ENCODE measurements at places on chromosomes 5 and 9.
A peak's percentile ranks its signal among the peaks of the same experiment; 100 is the strongest.

DNA sequence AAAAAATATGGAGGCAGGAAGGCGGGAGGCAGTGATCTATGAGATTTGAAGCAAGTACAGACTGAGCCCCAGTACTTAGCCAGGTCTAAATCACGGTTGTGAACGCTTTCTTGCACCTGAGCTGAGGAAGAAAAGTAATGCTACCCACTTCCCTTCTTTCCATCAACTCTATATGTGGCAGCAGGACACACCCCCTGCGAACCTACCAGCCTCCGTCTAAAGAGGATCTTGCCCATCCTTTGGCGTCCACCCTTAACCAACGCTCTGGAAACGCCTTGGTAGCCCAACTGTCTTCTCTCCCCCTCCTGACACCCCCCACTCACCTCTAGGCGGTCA is 545 bp downstream of the HMGCS1 start:
- no peak for DNase-seq

DNA sequence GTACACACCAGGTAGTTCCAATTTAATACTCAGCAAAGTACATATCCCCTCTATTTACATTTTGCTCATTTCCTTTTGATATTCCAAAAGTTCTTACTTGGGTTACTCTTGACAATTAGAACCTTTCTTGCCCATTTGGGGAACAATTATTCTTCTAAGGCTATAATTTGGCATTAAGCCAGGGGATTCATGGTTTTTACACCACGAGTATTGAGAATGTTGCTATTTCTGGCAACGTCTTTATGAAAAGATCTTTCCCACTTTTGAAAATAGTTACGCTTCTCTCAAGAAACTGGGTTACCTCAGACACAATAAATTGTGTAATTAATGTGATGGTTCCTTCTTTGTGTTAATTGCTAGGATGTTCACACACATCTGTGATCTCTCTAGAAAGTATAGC is 11.5 kb upstream of the CAAP1 start:
- DNase-seq = no peak

GRCh38 chr5:65791712-65792673 is 70.0 kb downstream of the NLN start:
- peak; percentile 30 for DNase-seq

DNA sequence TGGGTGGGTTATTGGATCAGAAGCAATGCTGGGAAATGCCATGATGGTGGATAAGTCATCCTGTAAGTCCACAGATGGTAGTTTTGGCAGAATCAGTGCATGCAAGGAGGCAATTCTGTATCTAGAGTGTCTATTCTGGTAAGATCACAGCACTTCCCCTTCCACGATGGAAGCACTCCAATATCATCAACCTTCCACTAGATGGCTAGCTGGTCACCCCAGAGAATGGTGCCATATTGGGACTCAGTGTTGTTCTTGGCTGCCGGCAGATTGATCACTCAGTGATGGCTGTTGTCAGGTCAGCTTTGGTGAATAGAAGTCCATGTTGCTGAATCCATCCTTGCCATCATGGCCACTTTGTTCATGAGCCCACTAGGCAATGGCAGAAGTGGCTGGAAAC is 553.5 kb downstream of the CSNK1G3 start:
- no peak for DNase-seq

GRCh38 chr9:137688261-137688660 is 69.5 kb downstream of the EHMT1 start:
- no peak for DNase-seq

DNA sequence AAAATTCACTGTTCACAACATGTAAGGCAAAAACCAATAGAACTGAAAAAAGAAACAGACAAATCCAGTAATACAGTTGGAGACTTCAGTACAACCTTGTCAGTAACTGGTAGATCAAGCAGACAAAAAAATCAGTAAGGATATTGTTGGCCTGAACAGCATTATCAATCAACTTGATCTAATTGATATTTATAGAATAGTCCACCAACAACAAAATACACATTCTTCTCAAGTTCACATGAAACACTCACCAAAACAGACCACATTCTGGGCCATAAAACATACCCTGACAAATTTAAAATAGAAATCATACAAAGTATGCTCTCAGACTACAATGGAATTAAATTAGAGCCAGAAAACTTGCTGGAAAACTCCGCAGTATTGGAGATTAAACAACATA is 56.8 kb downstream of the DTWD2 start:
- no peak for DNase-seq

GRCh38 chr5:1651971-1652872 is 128.5 kb upstream of the LPCAT1 start:
- no peak for DNase-seq

DNA sequence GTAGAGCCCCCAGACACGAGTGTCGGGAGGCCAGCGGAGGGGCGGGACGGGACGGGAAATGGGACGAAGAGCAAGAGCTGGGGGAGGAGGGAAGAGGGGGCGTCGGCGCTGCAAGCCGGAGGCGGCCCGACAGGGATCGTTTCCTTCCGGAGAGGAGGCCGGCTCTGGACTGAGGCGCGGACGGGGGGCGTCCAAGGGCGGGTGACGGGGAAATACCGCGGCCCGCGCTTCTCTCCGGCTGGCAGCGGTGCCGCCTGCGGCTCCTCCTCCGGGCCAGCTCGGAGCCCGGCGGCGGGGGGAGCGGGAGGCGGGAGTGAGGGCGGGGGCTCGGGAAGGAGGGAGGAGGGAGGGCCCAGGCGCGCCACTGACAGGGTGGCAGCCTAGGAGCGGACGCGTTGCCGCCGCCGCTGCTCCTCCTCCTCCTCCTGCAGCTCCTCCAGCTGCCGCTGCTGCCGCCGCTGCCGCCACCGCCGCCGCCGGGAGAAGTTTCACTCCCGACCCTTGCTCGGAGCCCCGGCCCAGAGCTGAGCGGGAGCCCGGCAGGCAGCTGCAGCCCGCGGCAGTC is at the start of gene CHSY3:
CHSY3 (plus strand) TSS at position 364 of the 565 bp plus-strand sequence.
- peak; percentile 67 for DNase-seq

DNA sequence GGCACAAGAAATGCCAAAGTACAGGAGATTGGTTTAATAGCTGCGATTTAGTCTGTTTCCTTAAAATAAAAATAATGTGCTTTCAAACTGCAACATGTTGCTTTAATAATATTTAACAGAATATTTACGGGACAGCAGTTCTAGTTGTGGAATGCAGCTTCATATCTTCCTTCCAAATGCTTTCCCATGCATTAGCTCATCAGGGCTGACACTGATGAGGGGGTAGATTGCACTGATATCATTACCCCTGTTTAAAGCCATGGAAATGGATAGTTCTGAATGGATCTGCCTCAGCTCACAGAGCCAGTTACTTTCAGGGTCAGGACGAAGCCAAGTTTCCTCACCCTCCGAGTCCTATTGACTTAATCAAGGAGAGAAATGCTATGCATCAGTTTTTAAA is 93.2 kb upstream of the OSMR start:
- DNase-seq = no peak

- no peak for DNase-seq
Measured at GRCh38 chr9:3059781-3060468, 216.0 kb upstream of the PUM3 start.

- no peak for DNase-seq
Measured at GRCh38 chr5:106241409-106241808, 1429.3 kb downstream of the EFNA5 start.

DNA sequence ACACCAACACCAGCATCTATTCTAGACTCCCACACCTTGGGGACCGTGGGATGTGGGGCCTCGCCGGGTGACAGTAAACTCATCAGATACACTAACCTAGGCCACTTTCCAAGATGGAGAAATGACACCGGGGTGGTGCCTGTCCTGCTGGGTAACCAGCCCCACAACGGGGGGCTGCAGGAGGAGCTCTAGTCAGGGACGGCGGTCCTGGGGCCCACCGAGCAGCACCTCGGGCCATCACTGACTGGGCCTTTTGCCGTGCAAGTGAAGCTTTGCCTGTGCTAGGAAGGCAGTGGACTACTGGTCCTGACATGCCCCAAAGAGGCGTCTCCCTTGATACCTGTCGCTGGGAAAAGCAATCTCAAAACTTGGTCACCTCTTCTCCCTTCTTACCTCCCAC is 260.3 kb upstream of the IRX1 start:
- DNase-seq = no peak

DNA sequence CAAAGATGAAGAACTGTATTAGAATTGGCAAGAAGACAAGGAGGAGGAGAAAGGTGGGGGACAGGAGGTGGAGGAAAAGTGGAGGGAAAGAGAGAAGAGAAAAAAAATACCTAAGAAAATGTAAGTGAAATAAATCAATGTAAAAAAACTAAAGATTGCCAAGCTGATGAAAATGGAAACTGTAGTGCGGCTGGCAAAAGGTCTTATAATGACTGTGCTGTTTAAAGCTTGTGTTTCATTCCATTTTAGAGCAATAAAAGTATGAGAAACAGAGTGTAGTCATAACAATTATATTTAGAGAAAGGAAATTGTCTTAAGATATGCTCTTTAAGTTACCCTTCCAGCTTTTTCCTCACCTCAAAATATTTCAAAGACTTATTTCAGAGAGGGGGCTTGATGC is 670.5 kb upstream of the SEMA6A start:
- no peak for DNase-seq

- DNase-seq = no peak
Measured at GRCh38 chr5:111070272-111071134, 1.0 kb upstream of the TSLP start.

DNA sequence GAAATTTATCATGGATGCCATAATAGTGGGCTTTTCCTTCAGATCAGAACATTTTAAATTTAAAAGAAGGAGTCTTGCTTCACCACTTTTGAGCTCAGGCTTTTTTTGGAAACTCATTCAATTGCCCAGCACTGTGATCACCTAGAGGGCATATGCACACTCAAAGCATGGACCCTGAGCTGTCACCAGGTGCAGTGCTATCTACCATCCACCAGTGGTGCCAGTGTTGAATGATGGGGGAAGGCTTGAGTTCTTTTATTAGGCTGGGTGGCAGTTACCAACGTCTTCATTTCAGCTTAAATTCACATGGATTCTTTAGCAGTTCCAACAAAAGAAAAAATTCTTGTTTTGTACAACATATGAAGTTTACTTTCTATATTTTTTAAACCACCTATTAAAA is 164.1 kb downstream of the CFAP90 start:
- no peak for DNase-seq

GRCh38 chr9:106846857-106847256 is 16.1 kb upstream of the ZNF462 start:
- no peak for DNase-seq

GRCh38 chr5:168552146-168552545 is 23.0 kb downstream of the FBLL1 start:
- no peak for DNase-seq

- DNase-seq = no peak
Measured at GRCh38 chr5:169127431-169127830, 173.5 kb downstream of the SLIT3 start.

DNA sequence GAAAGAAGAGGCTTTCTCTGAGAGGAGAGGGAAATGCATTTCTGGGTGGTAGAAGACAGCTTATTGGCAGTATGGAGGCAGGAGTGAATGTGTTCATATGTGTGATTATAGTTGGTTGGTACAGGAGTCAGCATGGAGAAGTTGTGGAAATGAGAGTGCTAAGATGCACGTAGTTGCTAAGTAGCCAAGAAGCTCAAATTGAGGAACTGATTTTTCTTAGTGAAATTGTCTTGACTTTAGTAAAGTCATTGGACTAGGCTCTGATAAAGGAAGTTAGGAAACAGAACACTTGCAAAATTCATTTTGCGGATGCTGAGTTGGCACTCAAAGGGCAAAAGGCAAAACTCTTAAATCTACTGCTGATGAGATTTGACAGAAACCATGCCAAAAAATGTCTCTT is 158.9 kb upstream of the VCAN start:
- DNase-seq = no peak

DNA sequence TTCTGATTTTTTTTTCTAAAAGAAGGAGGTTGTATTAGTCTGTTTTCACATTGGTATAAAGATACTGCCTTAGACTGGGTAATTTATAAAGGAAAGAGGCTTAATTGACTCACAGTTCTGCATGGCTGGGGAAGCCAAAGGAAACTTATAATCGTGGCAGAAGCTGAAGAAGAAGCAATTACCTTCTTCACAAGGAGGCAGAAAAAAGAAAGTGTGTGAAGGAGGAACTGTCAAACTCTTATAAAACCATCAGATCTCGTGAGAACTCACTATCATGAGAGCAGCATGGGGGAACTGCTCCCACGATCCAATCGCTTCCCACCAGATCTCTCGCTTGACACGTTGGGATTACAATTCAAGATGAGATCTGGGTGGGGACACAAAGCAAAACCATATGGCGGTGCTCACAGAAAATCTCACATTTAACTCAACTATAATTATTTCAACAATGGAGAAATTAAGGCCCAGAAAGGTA is 27.1 kb downstream of the DPYSL3 start:
- no peak for DNase-seq

DNA sequence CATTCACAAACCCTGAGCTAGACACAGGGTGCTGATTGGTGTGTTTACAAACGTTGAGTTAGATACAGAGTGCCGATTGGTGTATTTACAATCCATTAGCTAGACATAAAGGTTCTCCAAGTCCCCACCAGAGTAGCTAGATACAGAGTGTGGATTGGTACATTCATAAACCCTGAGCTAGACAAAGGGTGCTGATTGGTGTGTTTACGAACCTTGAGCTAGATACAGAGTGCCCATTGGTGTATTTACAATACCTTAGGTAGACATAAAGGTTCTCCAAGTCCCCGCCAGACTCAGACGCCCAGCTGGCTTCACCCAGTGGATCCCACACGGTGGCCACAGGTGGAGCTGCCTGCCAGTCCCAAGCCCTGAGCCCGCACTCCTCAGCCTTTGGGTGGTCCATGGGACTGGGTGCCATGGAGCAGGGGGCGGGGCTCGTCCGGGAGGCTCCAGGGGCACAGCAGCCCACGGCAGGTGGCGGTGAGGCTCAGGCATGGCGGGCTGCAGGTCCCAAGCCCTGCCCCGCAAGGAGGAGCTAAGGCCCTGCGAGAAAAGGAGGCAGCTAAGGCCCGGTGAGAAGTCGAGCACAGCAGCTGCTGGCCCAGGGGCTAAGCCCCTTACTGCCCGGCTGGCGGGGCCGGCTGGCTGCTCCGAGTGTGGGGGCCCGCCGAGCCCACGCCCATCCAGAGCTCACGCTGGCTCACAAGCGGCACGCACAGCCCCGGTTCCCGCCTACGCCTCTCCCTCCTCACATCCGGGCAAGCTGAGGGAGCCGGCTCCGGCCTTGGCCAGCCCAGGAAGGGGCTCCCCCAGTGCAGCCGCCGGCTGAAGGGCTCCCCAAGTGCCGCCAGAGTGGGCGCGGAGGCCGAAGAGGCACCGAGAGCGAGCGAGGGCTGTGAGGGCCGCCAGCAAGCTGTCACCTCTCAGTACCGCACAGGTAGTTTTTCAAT is 1039.2 kb upstream of the CDH9 start:
- no peak for DNase-seq

- no peak for DNase-seq
Measured at GRCh38 chr9:116842658-116843057, 155.6 kb downstream of the TRIM32 start.

GRCh38 chr9:107390778-107391177 is 98.8 kb downstream of the KLF4 start:
- DNase-seq = no peak

GRCh38 chr5:64566310-64566916 is 60.6 kb downstream of the RGS7BP start:
- DNase-seq = no peak

Data from anterior cingulate cortex (tissue), 58 donors.